ENCODE measurements at places on chromosomes 6 and 20.

- DNase-seq: peak; percentile 16
Measured at GRCh38 chr6:144619966-144620365, 334.8 kb downstream of the UTRN start.

GRCh38 chr6:4908062-4908461, 95.8 kb downstream of the RPP40 start:
- DNase-seq: no peak

DNA sequence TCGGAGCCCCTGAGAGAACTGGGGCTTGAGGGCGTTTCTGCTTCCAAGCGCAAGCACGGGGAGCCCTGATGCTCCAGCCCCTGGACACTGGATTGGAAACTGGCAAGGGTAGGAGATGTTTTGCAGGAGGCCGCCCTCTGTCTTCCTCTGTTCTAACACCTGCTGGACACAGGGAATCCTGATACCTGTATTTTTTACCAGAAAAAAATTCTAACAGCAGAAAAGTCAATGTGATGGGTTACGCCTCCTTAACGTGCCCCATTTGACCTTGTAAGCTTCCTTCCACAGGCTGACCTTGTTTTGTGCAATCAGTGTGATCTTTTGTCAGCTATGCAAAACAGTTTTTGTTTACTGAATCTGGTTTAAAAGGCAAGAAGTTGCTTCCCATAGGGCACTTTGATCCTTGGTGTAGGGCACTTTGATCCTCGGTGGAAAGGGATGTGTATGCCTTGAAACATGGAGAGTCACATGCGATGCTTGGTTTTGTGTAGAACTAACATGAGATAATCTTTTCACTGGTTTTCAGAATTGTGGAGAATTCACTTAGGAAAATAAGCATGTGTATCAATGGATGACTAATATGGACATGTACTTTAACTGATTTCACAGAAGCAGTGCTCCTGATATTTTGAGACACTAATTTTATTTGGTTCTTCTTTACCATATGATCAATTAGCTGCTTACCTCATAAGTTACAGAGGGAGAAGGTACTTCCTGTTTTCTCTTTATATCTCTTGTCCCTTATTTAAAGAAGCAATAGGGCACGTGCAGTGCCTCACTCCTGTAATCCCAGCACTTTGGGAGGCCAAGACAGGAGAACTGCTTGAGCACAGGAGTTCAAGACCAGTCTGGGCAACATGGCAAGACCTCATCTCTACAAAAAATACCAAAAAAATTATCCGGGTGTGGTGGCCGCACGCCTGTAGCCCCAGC, 59.9 kb upstream of the MAP3K4 start:
- DNase-seq: peak; percentile 11

DNA sequence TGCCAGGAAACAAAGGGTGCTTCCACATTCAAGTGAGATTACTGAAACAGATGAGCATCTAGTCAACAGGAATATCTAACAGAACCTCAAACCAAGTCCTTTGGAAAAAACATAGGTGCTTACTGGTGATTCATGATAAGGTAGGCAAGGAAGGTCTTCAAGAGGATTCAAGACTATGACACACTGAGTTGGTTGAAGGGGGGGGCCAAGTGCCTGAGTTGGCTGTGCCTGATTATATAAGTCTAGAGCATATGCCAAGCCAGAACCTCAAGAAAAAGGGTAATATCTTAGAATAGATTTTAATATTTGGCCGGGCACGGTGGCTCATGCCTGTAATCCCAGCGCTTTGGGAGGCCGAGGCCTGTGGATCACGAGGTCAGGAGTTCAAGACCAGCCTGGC, 63.7 kb downstream of the LYRM4 start:
- DNase-seq: no peak

- DNase-seq: no peak
Measured at GRCh38 chr20:54166987-54167662, 6.7 kb downstream of the CYP24A1 start.

- DNase-seq: no peak
Measured at GRCh38 chr6:96164802-96165201, 149.0 kb downstream of the FUT9 start.

All from NCI-H524 (cell line).